H1 (cell line): ENCODE measurements at places on chromosomes 1 and 21. TPM values are rescaled to one million over a fixed set of nuclear protein-coding genes. Genes with fewer than 3 reads are reported as not detected.
A peak's percentile ranks its signal among the peaks of the same experiment; 100 is the strongest.

DNA sequence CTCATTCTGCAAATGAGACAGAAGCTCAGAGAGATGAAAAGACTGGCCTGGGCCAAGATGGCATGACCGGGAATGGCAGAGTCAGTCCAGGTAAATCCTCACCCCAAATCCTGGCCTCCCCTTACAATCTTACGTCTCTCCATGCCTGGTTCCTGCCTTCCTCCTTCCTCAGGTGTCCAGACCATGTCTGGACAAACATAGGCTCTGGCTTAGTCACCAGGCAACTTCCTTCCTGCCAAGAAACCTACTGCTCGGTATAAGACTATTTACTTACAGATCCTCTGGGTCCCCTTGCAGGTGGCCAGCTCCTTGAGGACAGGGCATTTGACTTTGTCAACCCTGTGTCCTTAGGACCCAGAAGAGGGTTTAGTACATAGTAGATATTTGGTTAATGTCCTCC lies 69.4 kb upstream of the ROR1 start:
- peaks cover 9% of the 10 kb centered on the region for H3K4me1 ChIP-seq
- no peak overlapping the region for H3K4me3 ChIP-seq
- DNase-seq: no peak

CELA2A gene
- polyA plus RNA-seq: not detected in 2 replicates

TAS1R1 gene
- polyA plus RNA-seq: 0.17 and 0.26 TPM in 2 replicates

DNA sequence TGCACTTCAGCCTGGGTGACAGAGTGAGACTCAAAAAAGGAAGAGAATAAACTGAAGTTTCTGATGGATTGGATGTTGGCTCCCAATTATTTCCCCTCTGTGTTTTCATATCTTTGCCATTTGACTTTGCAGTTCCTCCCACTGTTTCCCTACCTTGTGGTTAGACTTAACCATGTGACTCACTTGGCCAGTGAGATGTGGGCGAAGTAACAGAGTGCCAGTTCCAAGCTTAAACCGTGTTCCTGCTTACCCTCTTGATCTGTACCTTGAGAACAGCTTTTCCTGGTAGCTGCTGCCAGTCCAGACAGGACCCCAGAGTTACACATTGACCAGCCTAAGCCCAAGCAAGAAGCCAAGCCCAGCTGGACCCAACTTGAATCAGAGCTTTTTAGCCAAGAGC lies 323.4 kb downstream of the LTN1 start:
- no peak overlapping the region for H3K27ac ChIP-seq
- DNase-seq: no peak
- H3K4me3 ChIP-seq: no peak overlapping the region
- no peaks in the 10 kb centered on the region for H3K27me3 ChIP-seq
- H3K4me1 ChIP-seq: no peaks in the 10 kb centered on the region
- H3K36me3 ChIP-seq: no peaks in the 10 kb centered on the region

- H3K27ac ChIP-seq: no peak within 1 kb of the TSS
- peaks cover 8% of the 10 kb centered on the region for H3K4me1 ChIP-seq
These were observed at the start of gene WLS for GRCh38 chr1:68232289-68233148. WLS (minus strand) TSS chr1:68232523; CDS start chr1:68232299, 224 bp downstream.

- no peaks in the 10 kb centered on the region for H3K27me3 ChIP-seq
- no peak overlapping the region for H3K27ac ChIP-seq
- no peak for DNase-seq
- H3K4me3 ChIP-seq: no peak overlapping the region
- H3K36me3 ChIP-seq: no peaks in the 10 kb centered on the region
These were observed 35.0 kb downstream of the BATF3 start for GRCh38 chr1:212664409-212665199.

GRCh38 chr1:162703708-162704107 lies 71.4 kb downstream of the DDR2 start:
- no peak for DNase-seq
- H3K27ac ChIP-seq: no peak overlapping the region
- no peaks in the 10 kb centered on the region for H3K4me1 ChIP-seq
- H3K27me3 ChIP-seq: no peaks in the 10 kb centered on the region
- H3K4me3 ChIP-seq: no peak overlapping the region

DNA sequence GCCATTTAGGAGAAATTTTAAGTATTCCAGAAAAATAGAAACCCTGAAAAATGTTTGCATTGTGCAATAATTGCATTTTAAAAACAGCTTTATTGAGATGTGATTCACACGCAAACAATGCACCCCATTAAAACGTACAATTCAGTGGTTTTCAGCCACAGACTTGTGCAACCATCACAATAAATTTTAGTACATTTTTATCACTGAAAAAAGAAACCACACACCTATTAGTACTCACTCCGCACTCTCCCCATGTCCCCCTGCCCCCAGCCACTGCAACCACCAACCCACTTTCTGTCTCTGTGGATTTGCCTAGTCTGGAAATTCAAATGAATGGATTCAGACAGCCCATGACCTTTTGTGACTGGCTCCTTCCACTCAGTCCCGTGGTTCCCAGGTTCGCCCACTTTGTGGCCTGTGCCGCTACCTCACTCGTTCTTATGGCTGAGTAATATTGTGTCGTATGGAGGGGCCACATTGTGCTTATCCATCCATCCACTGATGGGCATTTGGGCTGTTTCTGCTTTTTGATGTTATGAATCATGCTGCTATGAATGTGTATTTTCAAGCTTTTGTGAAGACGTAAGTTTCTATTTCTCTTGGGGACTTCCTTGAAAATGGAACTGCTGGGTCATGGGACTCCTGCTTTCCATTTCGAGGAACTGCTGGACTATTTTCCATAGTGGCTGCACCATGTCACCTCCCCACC lies 147.7 kb upstream of the ARHGEF16 start:
- H3K4me1 ChIP-seq: no peaks in the 10 kb centered on the region
- H3K36me3 ChIP-seq: no peaks in the 10 kb centered on the region
- no peak overlapping the region for H3K27ac ChIP-seq
- DNase-seq: no peak
- H3K27me3 ChIP-seq: no peaks in the 10 kb centered on the region

- no peaks in the 10 kb centered on the region for H3K27me3 ChIP-seq
- DNase-seq: no peak
- H3K27ac ChIP-seq: no peak overlapping the region
- no peak overlapping the region for H3K4me3 ChIP-seq
- H3K4me1 ChIP-seq: no peaks in the 10 kb centered on the region
- peaks cover 7% of the 10 kb centered on the region; the same call in 1 of the 2 replicates for H3K36me3 ChIP-seq
These were observed 12.5 kb downstream of the DMAP1 start for GRCh38 chr1:44225761-44226160.

DNA sequence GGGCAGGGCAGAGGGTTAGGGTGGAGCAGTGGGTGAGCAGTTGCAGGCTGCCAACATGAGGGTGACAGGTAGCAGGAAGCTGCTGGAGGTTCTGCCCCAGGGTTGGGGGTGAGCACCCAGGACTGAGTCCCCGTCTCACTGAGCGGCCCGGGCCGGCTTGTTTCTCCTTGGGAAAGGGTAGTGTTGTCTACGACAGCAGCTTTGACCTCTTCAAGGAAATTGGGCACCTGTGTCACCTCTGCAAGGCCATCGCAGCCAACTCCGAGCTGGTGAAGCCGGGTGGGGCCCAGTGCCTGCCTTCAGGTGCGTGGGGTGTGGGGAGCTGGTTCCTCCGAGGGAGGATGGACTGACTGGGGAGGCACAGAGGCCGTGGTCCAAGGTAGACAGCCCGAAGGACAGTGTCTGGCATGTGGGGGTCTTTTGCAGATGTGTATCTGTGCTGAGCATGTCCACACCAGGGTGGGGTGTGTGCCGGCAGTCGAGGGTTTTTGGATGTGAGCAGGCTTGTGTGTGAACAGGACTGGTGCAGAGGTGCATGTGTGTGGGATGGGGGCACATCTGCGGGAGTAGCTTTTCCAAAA lies 51.9 kb downstream of the DISP3 start:
- no peak overlapping the region for H3K4me3 ChIP-seq
- peaks cover 3% of the 10 kb centered on the region; the same call in 1 of the 2 replicates for H3K4me1 ChIP-seq
- H3K36me3 ChIP-seq: no peaks in the 10 kb centered on the region

HPCAL4 gene
- 0.55 and 0.74 TPM in 2 replicates for polyA plus RNA-seq

GRCh38 chr1:48817505-48818114 lies 40.9 kb upstream of the BEND5 start:
- no peaks in the 10 kb centered on the region for H3K4me1 ChIP-seq
- no peaks in the 10 kb centered on the region for H3K27me3 ChIP-seq
- no peak overlapping the region for H3K27ac ChIP-seq
- peak; percentile 31 for DNase-seq
- H3K36me3 ChIP-seq: no peaks in the 10 kb centered on the region

- H3K36me3 ChIP-seq: no peaks in the 10 kb centered on the region
- H3K4me3 ChIP-seq: no peak overlapping the region
- H3K27ac ChIP-seq: no peak overlapping the region
- no peaks in the 10 kb centered on the region for H3K4me1 ChIP-seq
- H3K27me3 ChIP-seq: no peaks in the 10 kb centered on the region
- no peak for DNase-seq
These were observed 217.9 kb downstream of the NEGR1 start for GRCh38 chr1:72064196-72065075.

- H3K4me1 ChIP-seq: no peaks in the 10 kb centered on the region; the same call in 1 of the 2 replicates
- no peak overlapping the region for H3K27ac ChIP-seq
- no peak for DNase-seq
These were observed 9.3 kb downstream of the WNT3A start for GRCh38 chr1:228016181-228016510.

GRCh38 chr1:44678626-44679025 lies 4.1 kb downstream of the ARMH1 start:
- no peaks in the 10 kb centered on the region for H3K36me3 ChIP-seq
- no peak overlapping the region for H3K4me3 ChIP-seq
- no peak for DNase-seq
- no peaks in the 10 kb centered on the region for H3K27me3 ChIP-seq

- H3K4me3 ChIP-seq: no peak overlapping the region
- no peak overlapping the region for H3K27ac ChIP-seq
- no peak for DNase-seq
- no peaks in the 10 kb centered on the region for H3K27me3 ChIP-seq
- H3K4me1 ChIP-seq: peaks cover 4% of the 10 kb centered on the region; the same call in 1 of the 2 replicates
These were observed 63.9 kb downstream of the PLPPR4 start for GRCh38 chr1:99328171-99328570.

GRCh38 chr1:74012583-74012982 lies 185.4 kb downstream of the LRRIQ3 start:
- no peak overlapping the region for H3K4me3 ChIP-seq
- no peak for DNase-seq
- H3K4me1 ChIP-seq: no peaks in the 10 kb centered on the region
- no peaks in the 10 kb centered on the region for H3K27me3 ChIP-seq
- no peaks in the 10 kb centered on the region for H3K36me3 ChIP-seq
- H3K27ac ChIP-seq: no peak overlapping the region

- H3K4me3 ChIP-seq: no peak overlapping the region
- no peak for DNase-seq
- no peaks in the 10 kb centered on the region; the same call in 1 of the 2 replicates for H3K4me1 ChIP-seq
- H3K27me3 ChIP-seq: no peaks in the 10 kb centered on the region
These were observed 116.4 kb downstream of the GDAP2 start for GRCh38 chr1:117812869-117813511.

DNA sequence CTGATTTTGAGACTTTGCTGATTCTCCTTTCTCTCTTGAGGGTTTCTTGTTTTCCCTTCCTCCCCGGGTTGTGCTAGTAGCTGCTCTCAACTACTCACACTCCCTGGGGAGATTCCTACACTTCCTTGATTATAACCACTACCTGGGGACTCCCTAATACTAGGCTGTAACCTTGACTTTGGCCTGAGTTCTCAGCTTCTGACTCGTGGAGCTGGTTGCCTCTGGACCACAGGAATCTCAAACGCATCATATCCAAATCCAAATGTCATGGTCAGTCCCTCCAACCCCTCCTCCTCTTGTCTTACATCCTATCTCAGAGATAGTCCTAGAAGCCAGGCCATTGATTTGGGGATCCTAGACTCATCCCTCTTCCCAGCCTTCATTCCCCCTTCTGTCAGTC lies 12.0 kb downstream of the MOV10 start:
- H3K27ac ChIP-seq: no peak overlapping the region
- peaks cover 11% of the 10 kb centered on the region for H3K36me3 ChIP-seq
- H3K4me3 ChIP-seq: no peak overlapping the region
- H3K27me3 ChIP-seq: no peaks in the 10 kb centered on the region
- no peak for DNase-seq
- no peaks in the 10 kb centered on the region; the same call in 1 of the 2 replicates for H3K4me1 ChIP-seq

GRCh38 chr21:46005081-46005480 lies 23.5 kb downstream of the COL6A1 start:
- no peak overlapping the region for H3K27ac ChIP-seq
- no peaks in the 10 kb centered on the region for H3K4me1 ChIP-seq
- peak; percentile 38 for DNase-seq
- no peak overlapping the region for H3K4me3 ChIP-seq
- no peaks in the 10 kb centered on the region for H3K27me3 ChIP-seq
